ENCODE measurements at places on chromosomes 3 and 15. TPM values are rescaled to one million over a fixed set of nuclear protein-coding genes. Genes with fewer than 3 reads are reported as not detected.

The BFSP2 gene
- not detected for total RNA-seq

The SCAANT1 gene
- total RNA-seq = 1.4 TPM

The ESYT3 gene
- not detected for total RNA-seq

The IL5RA gene
- total RNA-seq = 0.59 TPM

The RTP3 gene
- not detected for total RNA-seq

The CCR4 gene
- 76.2 TPM for total RNA-seq

DNA sequence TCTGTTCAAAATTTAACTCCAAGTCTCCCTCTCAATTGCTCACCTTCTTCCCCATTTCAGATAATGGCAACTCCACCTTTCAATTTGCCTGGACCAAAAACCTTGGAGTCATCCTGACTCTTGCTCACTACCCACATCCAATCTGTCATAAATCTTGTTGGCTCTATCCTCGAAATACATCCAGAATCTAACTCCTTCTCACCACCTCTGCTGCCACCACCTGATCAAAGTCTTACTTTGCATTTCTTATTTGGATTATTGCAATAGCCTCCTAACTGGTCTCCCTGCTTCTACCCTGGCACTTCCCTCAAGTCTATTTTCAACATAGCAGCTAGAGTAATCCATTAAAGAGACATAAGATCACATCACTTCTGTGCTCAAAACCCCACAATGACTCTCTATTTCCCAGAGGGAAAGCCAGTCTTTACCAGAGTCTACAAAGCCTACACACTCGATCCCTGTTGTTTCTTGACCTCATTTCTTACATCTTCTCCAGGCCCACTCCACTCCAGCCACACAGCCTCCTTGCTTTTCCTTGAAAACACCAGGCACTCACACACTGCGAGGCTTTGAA, 86.6 kb downstream of the GPR156 start:
- no peak overlapping the region for H3K27ac ChIP-seq
- no peak overlapping the region for H3K4me3 ChIP-seq
- no peaks in the 10 kb centered on the region for H3K27me3 ChIP-seq
- H3K36me3 ChIP-seq = no peaks in the 10 kb centered on the region
- no peaks in the 10 kb centered on the region for H3K4me1 ChIP-seq
- DNase-seq = no peak

DNA sequence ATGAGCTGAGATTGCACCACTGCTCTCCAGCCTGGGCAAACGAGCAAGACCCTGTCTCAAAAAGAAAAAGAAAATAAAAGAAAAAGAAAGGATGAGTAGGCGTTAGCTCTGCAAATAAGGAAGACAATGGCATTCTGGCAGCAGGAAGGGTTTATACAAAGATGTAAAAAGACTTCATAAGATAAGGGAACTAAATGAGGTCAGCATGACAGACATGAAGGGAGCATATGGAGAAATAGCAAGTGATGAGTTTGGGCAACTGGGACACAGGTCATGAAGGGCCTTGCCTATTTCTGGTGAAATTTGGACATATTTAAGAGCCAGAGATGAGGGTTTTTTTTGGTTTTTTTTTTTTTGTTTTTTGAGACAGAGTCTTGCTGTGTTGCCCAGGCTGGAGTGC, 24.5 kb downstream of the TMEM266 start:
- H3K27me3 ChIP-seq = no peaks in the 10 kb centered on the region
- no peaks in the 10 kb centered on the region for H3K36me3 ChIP-seq
- no peaks in the 10 kb centered on the region for H3K4me1 ChIP-seq
- H3K4me3 ChIP-seq = no peak overlapping the region
- DNase-seq = no peak

DNA sequence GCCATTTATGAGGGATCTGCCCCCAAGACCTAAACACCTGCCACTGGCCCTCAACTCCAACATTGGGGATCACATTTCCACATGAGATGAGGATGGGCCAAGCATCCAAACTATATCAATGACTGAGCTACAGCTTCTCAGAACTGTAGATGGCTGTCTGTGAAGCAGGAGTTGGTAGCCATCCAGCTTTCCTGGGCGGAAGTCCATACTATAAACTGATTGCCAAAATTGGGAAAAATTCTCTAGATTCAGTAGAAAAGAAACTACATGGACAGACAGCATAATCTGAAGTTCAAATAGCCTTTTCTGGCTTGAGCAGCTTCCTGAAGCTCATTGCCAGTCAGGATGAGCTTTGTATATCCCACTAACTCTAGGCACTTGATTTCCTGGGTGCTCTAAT, 214.7 kb upstream of the ZBTB20 start:
- H3K27me3 ChIP-seq = no peaks in the 10 kb centered on the region
- H3K27ac ChIP-seq = no peak overlapping the region
- DNase-seq = no peak
- H3K4me1 ChIP-seq = no peaks in the 10 kb centered on the region
- H3K4me3 ChIP-seq = no peak overlapping the region

DNA sequence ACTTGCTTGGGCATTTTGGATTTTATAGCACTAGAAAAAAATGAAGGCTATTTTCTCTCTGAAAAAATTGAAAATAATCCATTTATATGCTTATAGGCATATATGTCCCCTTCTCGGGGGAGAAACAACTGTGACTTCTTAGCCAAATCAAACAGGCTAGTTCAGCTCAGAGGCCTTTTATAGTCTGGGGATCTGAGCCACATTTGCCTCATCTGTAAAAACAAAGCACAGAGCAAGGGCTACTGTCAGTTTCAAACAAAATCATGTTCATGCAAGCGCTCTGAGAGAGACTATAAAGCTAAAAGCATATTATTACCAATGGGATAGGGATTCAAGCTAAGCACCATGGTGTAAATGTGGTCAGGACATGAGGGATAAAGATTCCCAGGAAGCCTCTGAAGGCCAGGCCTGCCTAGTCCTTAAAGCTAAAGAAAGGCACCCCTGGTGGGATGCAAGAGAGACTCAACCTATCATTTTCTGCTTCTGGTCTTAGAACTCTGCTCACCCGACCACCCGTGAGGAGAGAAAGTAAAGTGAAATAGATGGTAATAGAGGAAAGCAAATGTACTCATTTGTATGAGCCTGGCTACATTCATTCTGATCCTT, 51.0 kb upstream of the IL12A start:
- no peak overlapping the region for H3K4me3 ChIP-seq
- no peaks in the 10 kb centered on the region for H3K36me3 ChIP-seq
- peaks cover 3% of the 10 kb centered on the region for H3K4me1 ChIP-seq

DNA sequence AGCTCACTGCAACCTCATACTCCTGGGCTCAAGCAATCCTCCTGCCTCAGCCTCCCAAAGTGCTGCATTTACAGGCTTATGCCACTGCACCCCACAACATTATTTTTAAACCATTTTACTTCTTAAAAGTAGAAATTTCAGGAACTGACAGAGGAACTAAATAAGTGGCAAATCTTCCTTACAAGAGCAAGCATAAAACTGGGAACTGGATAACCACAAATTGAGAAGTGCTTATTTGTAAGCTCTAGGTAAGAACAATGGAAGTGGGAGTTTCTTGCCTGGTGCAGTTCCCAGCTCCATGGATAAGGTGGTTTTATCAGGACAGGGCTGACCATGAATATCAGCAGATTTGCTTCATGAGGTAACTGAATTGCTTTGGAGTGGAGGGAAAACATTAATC, 655.2 kb downstream of the DIPK2A start:
- H3K4me3 ChIP-seq = no peak overlapping the region
- H3K27ac ChIP-seq = no peak overlapping the region
- H3K4me1 ChIP-seq = no peaks in the 10 kb centered on the region
- no peaks in the 10 kb centered on the region for H3K36me3 ChIP-seq

- no peak overlapping the region for H3K27ac ChIP-seq
- no peaks in the 10 kb centered on the region for H3K36me3 ChIP-seq
- H3K4me3 ChIP-seq = no peak overlapping the region
- DNase-seq = no peak
- no peaks in the 10 kb centered on the region for H3K4me1 ChIP-seq
Measured at GRCh38 chr15:32908135-32908801, 190.5 kb downstream of the GREM1 start.

DNA sequence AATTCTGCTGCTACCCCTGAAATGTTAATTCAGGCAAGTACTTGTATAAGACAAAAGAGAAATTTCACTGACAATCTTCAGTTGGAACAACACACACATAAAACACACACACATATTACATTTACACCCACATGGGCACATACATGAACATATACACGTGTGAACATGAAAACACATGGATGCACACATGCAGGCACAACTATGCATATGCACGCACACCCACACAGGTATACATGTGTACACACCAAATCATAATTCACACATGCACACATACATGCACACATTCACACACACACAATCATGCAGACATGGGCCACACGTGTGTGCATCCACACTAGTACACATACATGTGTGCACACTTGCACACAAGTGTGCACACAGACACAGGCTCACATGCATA, 277.8 kb downstream of the OCA2 start:
- H3K4me3 ChIP-seq = no peak overlapping the region
- H3K27ac ChIP-seq = no peak overlapping the region
- no peaks in the 10 kb centered on the region for H3K27me3 ChIP-seq
- no peak for DNase-seq
- no peaks in the 10 kb centered on the region for H3K4me1 ChIP-seq

DNA sequence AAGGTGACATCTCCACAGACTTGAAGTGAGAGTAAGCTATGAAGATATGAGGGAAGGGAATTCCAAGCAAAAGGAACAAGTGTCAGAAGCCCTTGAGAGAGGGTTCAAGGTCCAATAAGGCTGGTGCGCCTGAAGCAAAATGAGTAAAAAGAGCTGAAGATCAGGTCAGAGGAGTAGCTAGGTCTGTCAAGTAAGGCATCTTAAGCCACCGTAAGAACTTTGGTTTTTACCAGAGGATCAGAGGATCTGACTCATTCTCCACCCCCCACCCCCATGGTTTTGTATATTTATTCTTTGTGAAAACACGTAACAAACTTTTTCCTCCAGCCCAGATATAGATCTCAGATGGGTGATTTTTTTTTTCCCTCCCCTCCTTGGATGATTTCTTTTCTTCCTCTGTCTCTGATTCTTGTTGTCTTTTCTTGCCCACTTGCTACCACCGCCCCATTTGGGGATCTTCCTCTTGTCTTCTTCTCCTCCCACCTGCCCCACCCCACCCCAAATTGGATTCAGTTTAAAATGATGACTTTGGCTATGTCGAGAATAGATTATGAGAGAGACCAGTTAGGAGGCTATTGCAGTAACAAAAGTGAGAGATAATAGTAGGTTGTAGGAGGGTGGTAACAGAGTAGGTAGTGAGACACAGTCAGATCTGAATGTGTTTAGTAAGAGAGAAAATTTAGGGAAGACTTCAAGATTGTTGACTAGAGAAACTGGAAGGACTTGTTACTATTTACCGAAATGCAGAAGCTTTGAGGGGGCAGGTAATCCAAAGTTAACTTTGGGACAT, 6.1 kb downstream of the TRMT10C start:
- H3K27ac ChIP-seq = no peak overlapping the region
- DNase-seq = no peak
- H3K4me1 ChIP-seq = peaks cover 20% of the 10 kb centered on the region
- no peaks in the 10 kb centered on the region for H3K27me3 ChIP-seq

DNA sequence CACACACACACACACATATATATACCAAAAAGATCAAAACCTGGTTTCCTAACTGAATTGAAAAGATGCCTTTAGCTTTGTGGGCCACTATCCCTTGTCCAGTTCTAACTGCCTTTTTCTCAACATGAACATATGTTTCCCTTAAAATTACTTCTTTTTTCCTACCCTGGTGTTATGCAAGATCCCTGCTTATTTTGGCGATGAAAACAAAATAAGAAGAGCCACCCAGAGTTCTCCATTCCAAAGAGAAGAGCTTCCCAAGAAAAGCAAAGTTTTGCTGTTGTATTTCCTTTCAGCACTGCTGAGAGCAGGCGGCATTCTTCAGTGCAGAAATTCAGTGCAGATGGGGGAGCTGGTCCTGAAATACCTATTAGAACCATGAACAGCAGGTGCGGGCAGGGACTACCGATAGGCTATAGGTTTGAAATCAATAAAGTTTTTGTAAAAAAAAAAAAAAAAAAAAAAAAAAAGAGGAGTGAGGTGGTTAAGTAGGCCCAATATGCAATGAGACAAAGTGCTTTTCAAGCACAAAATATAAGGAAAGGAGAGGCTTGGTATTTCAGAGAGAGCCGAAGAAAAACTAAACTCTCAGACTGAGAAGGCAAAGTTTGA, 238.0 kb downstream of the FOXP1 start:
- H3K4me1 ChIP-seq = peaks cover 9% of the 10 kb centered on the region
- H3K27me3 ChIP-seq = no peaks in the 10 kb centered on the region
- no peak for DNase-seq
- H3K36me3 ChIP-seq = peaks cover 13% of the 10 kb centered on the region
- no peak overlapping the region for H3K4me3 ChIP-seq

GRCh38 chr3:110419601-110420000, 652.0 kb upstream of the NECTIN3 start:
- DNase-seq = no peak
- H3K27ac ChIP-seq = no peak overlapping the region
- H3K27me3 ChIP-seq = no peaks in the 10 kb centered on the region
- H3K4me1 ChIP-seq = no peaks in the 10 kb centered on the region

GRCh38 chr3:110789315-110789714, 282.3 kb upstream of the NECTIN3 start:
- DNase-seq = no peak
- peaks cover 4% of the 10 kb centered on the region for H3K27me3 ChIP-seq
- H3K36me3 ChIP-seq = no peaks in the 10 kb centered on the region

GRCh38 chr3:56302417-56302816, 165.8 kb downstream of the ERC2 start:
- H3K27me3 ChIP-seq = peaks cover 8% of the 10 kb centered on the region
- no peaks in the 10 kb centered on the region for H3K36me3 ChIP-seq
- H3K27ac ChIP-seq = no peak overlapping the region
- no peaks in the 10 kb centered on the region for H3K4me1 ChIP-seq
- H3K4me3 ChIP-seq = no peak overlapping the region
- no peak for DNase-seq

DNA sequence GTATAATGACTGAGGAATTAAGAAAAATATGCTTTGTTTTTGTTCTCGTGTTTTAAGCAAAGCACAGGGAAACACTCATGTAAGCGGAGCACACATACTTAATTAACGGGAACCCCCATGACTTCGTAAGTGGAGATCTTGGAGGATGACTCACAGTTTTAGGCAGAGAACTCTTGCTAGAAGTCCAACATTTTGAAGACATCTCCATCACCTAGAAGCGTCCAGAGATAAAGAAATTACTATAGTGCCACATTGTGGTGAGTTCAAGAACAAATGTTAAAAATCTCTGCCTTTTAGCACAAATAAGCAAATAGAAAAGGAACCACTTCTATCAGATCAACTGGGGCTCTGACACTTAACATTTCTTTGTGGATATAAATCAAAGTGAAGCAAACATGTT, 194.1 kb upstream of the ARHGEF26 start:
- no peak overlapping the region for H3K4me3 ChIP-seq
- H3K27me3 ChIP-seq = no peaks in the 10 kb centered on the region
- no peaks in the 10 kb centered on the region for H3K4me1 ChIP-seq
- no peak for DNase-seq

- H3K4me1 ChIP-seq = no peaks in the 10 kb centered on the region
- DNase-seq = no peak
- no peaks in the 10 kb centered on the region for H3K27me3 ChIP-seq
Measured at GRCh38 chr3:176357891-176358290, 839.4 kb downstream of the TBL1XR1 start.

Data from CD4-positive, alpha-beta T cell (primary cell).